Activated naive CD8-positive, alpha-beta T cell treated with anti-CD3 and anti-CD28 coated beads for 36 hours (primary cell): ENCODE measurements at places on chromosomes 6 and 20.

- no peak for DNase-seq
Measured at GRCh38 chr20:49444553-49444990, 37.9 kb downstream of the KCNB1 start.

GRCh38 chr20:43408848-43409576 is 48.7 kb upstream of the SRSF6 start:
- DNase-seq, result no peak

DNA sequence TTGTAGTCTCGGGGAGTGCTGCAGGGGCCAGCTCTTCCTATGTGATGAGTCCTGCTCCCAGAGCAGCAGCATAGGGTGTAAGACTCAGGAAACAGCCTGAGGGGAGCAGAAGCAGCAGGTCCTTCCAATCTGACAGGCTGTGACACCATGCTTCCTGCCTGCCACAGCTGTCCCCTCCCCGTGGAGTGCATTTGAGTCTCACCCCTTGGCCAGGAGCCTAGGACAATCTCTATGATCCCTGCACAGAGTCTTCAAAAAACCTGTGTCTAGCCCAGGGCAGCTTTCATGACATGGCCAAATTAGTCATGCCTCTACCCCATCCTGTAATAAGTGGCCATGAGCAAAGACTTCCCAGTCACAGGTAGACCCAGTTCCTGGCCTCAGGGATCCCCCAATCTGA is 23.1 kb upstream of the LRFN2 start:
- DNase-seq, result no peak

DNA sequence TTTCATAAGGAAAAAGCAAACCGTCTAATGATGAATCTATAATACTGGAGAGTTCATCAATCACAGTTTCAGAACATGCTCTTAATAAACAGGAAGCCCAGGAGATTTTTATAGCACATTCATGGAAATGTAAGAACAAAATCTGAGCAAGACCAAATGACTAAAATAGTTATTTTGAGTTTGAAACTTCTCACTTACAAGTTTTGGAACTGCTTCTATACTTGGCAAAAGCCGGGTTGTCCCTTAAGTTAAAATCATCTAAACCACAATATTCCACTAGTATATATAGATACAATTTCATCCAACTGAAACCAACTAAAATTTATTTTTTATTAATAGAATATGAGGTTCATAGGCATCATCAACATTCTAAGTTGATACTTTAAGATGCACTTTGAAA is 268.2 kb downstream of the PHACTR1 start:
- DNase-seq, result no peak
